ENCODE measurements at places on chromosomes 12 and 14. TPM values are rescaled to one million over a fixed set of nuclear protein-coding genes. Genes with fewer than 3 reads are reported as not detected.

EIF2B1 gene
- 162 TPM for total RNA-seq

SLC25A47 gene
- total RNA-seq, result not detected

GARIN6 gene
- not detected for total RNA-seq

HOXC11 gene
- total RNA-seq, result 0.20 TPM

LMO3 gene
- total RNA-seq, result 23.2 TPM

GRCh38 chr12:54419088-54419887 is at the start of gene ITGA5:
Gene ITGA5, minus strand, starts transcription at chr12:54419266. Its CDS starts 68 bp downstream, at chr12:54419198.
- DNase-seq, result peak; percentile 73
- H3K36me3 ChIP-seq, result no peaks in the 10 kb centered on the region
- peaks cover 32% of the 10 kb centered on the region for H3K4me1 ChIP-seq
- H3K27ac ChIP-seq, result peak within 1 kb of the TSS; percentile 85
- H3K27me3 ChIP-seq, result no peaks in the 10 kb centered on the region

GRCh38 chr14:76408877-76409276 is 32.9 kb downstream of the ESRRB start:
- no peaks in the 10 kb centered on the region for H3K4me1 ChIP-seq
- H3K4me3 ChIP-seq, result no peak overlapping the region
- H3K27ac ChIP-seq, result no peak overlapping the region
- DNase-seq, result no peak
- peaks cover 9% of the 10 kb centered on the region for H3K27me3 ChIP-seq

DNA sequence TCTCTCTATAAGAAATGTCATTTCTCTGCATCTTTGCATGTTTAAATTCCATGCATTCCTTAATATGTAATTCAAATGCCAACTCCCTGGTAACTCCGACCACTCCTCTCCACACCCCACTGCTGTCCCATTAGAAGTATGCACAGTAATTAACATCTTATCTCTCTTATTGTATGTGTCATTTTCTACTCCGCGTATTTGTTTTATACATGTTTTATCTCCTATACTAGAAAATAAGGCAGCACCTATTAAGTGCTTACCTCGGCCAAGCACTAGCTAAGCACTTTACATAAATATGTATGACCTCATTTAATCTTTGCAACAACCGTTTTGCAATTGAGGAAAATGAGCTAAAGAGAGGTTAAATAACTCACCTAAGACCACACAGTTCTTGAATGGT is 469.8 kb downstream of the BCAT1 start:
- no peak overlapping the region for H3K27ac ChIP-seq
- no peak for DNase-seq
- H3K4me3 ChIP-seq, result no peak overlapping the region
- H3K27me3 ChIP-seq, result no peaks in the 10 kb centered on the region

DNA sequence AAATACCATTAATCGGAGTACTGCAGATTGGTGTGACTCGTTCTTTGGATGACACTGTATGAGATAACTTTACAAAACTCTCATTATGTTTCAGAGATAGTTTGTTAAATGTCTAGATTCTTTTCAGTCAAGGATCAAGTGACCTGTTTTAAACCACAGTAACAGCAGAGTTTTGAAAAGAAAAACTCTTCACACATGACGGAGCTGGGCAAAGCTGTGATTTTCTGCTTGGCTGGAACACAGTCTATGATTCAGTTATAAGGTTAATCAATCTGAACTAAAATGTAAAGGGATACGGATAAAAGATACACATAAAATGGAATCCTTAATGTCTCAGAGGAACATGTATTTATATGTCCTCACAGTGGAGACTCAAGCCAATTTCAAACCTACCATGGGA is 573.2 kb downstream of the PRKD1 start:
- no peaks in the 10 kb centered on the region for H3K27me3 ChIP-seq
- DNase-seq, result no peak
- H3K27ac ChIP-seq, result no peak overlapping the region
- H3K4me1 ChIP-seq, result no peaks in the 10 kb centered on the region
- H3K4me3 ChIP-seq, result no peak overlapping the region

- H3K27ac ChIP-seq, result no peak overlapping the region
- no peaks in the 10 kb centered on the region for H3K36me3 ChIP-seq
- H3K4me1 ChIP-seq, result no peaks in the 10 kb centered on the region
- no peak overlapping the region for H3K4me3 ChIP-seq
- DNase-seq, result no peak
- no peaks in the 10 kb centered on the region for H3K27me3 ChIP-seq
Observed at GRCh38 chr14:30058401-30058800, 130.8 kb upstream of the PRKD1 start.

DNA sequence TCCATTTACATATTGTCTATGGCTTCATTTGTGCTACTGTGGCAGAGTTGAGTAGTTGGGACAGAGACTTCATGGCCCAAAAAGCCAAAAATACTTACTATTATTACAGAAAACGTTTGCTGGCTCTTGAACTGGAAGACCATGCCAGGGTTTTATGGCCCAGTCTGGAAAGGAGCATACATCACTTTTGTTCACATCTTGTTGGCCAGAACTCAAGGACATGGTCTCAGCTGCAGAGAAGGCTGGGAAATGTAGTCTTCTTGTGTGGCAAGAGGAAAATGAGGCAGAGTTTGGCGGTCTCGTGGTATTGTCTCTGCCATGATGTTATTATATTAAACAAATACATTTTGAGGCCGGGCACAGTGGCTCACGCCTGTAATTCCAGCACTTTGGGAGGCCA is 509.6 kb downstream of the MED13L start:
- no peak overlapping the region for H3K27ac ChIP-seq
- H3K27me3 ChIP-seq, result no peaks in the 10 kb centered on the region
- no peak for DNase-seq
- no peaks in the 10 kb centered on the region for H3K4me1 ChIP-seq
- no peaks in the 10 kb centered on the region for H3K36me3 ChIP-seq

All from tibial nerve (tissue), 4 donors.